ENCODE measurements at places on chromosomes 6 and 20.

GRCh38 chr6:7129784-7130569 lies 22.2 kb downstream of the RREB1 start:
- no peak for DNase-seq

GRCh38 chr6:47353871-47354270 lies 44.2 kb upstream of the TNFRSF21 start:
- DNase-seq, result no peak

GRCh38 chr6:166253281-166253681 lies 54.9 kb downstream of the PRR18 start:
- no peak for DNase-seq

GRCh38 chr6:162965366-162965765 lies 237.6 kb downstream of the PACRG start:
- DNase-seq, result no peak

GRCh38 chr6:151432651-151433050 lies 19.3 kb downstream of the RMND1 start:
- DNase-seq, result no peak

DNA sequence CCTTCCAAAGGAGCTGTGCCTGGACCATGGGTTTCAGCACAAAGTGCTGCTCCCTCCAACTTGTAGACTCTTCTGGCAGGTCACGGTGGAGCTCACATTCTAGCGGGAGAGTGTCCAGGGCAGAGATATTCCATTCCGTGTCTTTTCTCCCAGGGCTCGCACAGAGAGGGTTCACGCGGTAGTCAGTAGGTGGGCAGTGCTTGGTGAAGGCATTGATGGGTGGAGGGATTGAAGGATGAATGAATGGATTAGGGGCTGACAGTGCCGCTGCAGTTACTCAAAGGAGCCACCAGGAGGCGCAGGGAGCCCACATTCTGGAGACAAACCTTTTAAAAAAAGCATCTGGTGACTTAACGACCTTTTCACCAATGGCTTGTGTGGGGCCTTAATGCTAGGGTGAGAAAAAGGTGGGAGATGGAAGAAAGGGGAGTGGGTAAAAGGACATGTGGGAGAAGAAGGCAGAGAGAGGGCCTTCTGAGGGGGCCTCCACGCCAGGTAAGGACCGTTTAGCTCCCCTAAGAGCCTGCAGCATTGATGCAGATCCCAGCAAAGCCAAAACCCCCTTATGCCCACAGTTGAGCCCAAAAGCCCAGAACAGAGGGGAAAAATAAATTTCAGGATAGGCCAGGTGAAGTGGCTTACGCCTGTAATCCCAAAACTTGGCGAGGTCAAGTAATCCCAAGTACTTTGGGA lies 17.5 kb upstream of the FAM110A start:
- peak; percentile 71 for DNase-seq

GRCh38 chr6:74222768-74223333 lies 526.8 kb downstream of the CD109 start:
- DNase-seq, result no peak

DNA sequence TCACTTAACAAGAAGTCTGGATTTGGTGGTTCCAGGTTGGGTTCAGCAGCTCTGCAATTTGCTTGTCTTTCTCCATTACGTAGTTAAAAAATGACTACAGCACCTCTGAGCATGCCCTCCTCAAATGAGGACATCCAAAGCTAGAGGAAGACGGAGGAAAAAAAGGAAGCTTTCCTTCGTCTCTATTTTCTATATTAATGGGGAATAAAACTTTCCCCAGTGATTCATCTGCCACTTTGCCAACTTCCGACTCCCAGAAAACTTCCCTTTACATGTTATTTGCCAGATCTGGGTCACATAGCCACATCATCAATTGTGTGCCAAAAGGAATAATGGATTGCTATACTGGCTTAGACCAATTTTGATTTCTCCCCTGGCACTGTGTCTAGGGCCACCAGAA lies 69.5 kb downstream of the ZFAND3 start:
- no peak for DNase-seq

DNA sequence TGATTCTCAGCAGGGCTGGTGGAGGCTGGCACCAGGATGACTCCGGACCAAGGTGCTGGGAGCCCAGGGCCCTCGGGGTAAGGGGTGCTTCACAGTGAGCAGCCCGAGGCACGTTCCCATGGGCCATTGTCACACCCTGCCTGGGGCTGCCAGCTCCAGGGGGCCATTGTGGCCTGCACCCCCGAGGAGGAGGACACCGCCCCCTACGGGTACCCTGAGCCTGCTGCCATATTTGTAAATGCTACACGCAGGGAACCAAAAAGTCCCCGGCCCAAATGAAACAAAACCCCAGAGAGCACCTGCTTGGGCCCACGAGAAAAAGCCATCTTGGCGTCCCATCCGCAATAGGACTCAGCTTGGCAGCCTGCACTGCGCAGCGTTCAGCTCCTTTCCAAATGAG lies 64.7 kb upstream of the GATA5 start:
- no peak for DNase-seq

- no peak for DNase-seq
Observed at GRCh38 chr6:137697267-137697938, 169.7 kb upstream of the TNFAIP3 start.

GRCh38 chr6:33771146-33772081 lies 17.5 kb downstream of the LEMD2 start:
- peak; percentile 64 for DNase-seq

All from CD4-positive, alpha-beta T cell treated with Interleukin-10 for 1 hour (primary cell).